ENCODE measurements at places on chromosomes 7 and 10. TPM values are rescaled to one million over a fixed set of nuclear protein-coding genes. Genes with fewer than 3 reads are reported as not detected.

Gene PALD1
- 5.3 TPM for total RNA-seq

Gene ESYT2
- 45.6 TPM for total RNA-seq

Gene TLX1
- total RNA-seq: not detected

Gene UPK3BL2
- total RNA-seq: 7.7 TPM

Gene LIPJ
- total RNA-seq: not detected

Gene CALML3
- total RNA-seq: not detected

Gene ACTL6B
- not detected for total RNA-seq

Gene KNDC1
- total RNA-seq: 0.05 TPM

Gene ELMO1
- total RNA-seq: 11.4 TPM

Gene RNF133
- total RNA-seq: 0.43 TPM

Gene PDLIM1
- 334 TPM for total RNA-seq

Gene TAS2R16
- total RNA-seq: not detected

Gene DBNL
- 48.9 TPM for total RNA-seq

Gene GCK
- total RNA-seq: 3.7 TPM

Gene SPDYE9
- not detected for total RNA-seq

Gene PAX4
- not detected for total RNA-seq

Gene GPR85
- 4.6 TPM for total RNA-seq

Gene NODAL
- total RNA-seq: 0.38 TPM
